Stimulated activated CD8-positive, alpha-beta memory T cell treated with anti-CD3 and anti-CD28 coated beads, Interleukin-12 subunit alpha, Interleukin-12 subunit beta, amount 100 ng/mL, for 4 hours (primary cell): ENCODE measurements at places on chromosomes 2 and 18.

DNA sequence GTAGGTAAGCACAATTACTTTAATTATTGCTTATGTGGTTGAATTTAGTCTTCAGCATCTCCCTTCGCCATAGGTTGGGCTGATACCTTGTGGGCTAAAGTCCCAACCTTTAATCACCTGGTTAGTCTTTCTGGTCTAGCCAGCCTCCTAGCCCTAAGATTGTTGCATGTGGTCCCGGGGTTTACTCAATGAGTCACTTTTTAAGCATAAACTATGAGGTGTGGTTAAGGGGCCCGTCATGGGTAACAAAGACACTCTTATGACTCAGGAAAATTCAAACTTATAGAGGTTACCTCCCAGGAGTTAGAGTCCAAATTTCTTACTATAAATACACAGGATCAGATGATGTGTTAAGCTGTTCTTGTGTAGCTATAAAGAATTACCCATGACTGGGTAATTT lies 841.6 kb downstream of the TRIB2 start:
- no peak for DNase-seq

DNA sequence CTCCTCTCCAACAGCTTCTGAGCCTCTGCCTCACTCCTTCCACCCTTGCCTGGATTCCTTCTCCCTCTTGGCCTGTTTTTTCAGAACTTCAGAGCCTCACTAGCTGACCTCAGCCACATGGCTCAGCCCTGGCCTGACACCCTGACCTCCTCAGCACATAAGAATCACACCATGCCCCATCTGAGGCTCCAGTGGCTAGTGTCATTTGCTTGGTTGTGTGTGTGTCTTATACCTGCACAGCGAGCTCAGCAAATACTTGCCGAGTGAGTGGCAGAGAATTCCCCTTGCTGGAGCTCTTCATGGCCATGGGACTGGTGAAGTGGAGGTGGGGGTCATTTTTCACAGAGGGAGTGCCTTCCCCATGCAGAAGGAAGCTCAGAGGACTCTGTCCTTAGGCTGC lies 70.2 kb downstream of the CELF4 start:
- DNase-seq = no peak

DNA sequence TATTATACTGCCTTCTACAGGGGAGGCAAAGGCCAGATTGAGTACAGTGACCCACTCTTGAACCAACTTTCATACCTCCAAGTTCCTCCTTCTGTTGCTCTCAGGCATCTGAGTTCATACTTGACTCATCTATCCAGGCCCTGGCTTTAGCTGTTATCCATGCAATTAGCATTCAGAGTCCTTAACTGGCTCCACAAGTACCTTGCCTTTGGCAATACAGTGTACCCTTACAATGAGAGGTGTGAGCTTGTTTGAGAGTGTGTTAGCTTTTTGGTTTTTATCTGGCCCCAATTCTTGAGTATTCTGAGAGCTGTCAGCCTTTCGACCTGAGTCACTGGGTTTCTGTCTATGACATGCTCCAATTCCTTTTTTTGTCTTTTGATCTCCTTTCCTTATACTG lies 60.2 kb downstream of the EHD3 start:
- no peak for DNase-seq

DNA sequence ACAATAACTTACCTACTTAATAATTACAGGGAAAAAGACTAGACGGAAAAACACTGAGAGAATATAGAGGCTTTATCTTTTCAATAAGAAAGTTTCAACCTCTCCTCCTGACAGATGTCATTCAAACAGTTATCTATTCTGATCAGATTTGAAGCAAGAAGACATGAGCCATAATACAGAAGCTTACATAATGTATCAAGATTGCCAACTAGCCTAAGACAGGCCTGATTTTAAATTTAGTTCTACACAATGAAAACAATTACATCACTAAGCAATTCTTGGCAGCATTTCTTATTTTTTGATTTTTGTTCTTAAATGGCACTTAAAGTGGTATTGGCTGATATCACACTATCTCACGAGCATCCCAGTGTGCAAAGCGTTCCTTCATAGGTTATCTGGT lies 41.6 kb downstream of the GPR155 start:
- DNase-seq = no peak

GRCh38 chr2:216689397-216689796 lies 6.0 kb downstream of the IGFBP5 start:
- no peak for DNase-seq

- DNase-seq = no peak
Observed at GRCh38 chr2:199341123-199341522, 116.6 kb downstream of the SATB2 start.

DNA sequence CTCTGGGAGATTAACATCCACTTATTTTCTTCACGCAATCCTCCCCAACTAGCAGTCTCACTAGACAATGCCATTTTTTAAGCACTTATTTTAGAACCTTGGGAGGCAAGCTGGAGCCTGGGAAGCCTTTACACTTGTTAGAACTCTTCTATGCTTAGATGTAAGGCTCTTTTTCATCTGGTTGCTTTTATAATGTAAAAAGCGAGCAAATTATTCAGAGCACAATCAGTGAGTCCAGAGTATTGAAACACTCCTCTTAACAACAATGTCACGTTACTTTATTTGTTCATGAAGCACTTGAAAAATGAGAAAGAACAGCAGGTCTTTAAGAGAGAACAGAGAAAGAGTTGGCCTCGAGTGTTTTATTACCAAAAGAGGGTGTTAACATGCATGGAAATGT lies 84.1 kb upstream of the SLC8A1 start:
- DNase-seq = no peak

DNA sequence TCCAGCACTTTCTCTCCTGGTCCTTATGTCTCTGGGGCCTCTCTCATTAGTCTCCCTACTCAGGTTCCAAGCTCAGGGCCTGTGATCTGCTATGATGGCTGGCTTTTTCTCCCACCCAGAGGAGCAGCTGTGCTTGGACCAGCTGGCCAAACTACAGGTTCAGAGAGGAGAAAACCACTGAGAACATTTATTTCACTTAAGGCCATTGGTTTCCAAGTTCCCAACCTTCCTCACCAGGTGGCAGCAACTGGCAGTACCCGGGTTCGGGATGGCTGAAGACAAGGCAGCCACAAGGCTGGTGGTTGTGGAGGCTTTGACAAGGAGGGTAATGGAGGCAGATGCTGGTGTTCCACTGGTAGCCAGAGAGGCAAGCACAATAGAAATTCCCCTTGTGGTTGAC lies 29.9 kb upstream of the SELENOI start:
- no peak for DNase-seq
